ENCODE measurements at places on chromosomes 2 and 18.

- peak; percentile 63 for DNase-seq
Measured at GRCh38 chr2:171260471-171261424, 100.1 kb upstream of the TLK1 start.

GRCh38 chr2:64863097-64863820, 125.9 kb upstream of the SLC1A4 start:
- DNase-seq: no peak

GRCh38 chr2:102004581-102004980, 12.8 kb downstream of the IL1R2 start:
- no peak for DNase-seq

- no peak for DNase-seq
Measured at GRCh38 chr2:134976074-134976702, 57.6 kb downstream of the CCNT2 start.

GRCh38 chr2:55047677-55048299, 2.5 kb downstream of the RTN4 start:
- no peak for DNase-seq

- no peak for DNase-seq
Measured at GRCh38 chr18:49123431-49123830, 172.7 kb upstream of the SMAD7 start.

DNA sequence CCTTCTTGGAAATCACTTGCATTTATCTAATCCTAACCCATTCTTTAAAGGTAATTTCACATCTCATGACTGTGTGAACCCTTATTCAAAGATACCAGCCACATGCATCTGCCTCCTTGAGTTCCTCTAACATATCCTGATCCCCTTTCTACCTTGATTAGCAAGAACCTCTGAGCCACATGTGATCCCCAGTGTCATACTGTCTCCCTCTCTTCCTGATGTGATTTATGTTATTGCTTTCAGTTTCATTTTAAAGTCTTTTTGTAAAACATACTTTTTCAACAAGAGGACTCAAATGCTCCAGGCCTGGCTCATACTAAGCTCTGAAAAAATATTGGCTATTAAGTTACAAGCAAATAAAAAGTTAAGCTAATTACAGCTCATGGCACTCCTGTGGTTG, 470.1 kb downstream of the DLGAP1 start:
- DNase-seq: no peak

DNA sequence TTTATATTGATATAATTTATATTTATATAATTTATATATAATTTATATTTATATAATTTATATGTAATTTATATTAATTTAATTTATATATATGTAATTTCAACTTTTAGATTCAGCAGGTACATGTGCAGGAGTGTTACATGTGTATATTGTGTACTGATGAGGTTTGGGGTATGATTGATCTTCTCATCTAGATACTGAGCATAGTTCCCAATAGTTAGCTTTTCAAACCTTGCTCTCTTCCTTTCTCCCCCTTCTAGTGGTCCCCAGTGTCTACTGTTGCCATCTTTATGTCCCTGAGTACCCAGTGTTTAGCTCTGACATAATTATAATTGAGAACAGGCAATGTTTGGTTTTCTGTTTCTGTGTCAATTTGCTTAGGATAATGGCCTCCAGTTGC, 1335.3 kb upstream of the CDH2 start:
- no peak for DNase-seq

GRCh38 chr2:96864343-96865091, 5.4 kb downstream of the SEMA4C start:
- DNase-seq: no peak

- no peak for DNase-seq
Measured at GRCh38 chr2:24328010-24328409, 32.3 kb downstream of the ITSN2 start.

GRCh38 chr2:53403792-53404413, 363.7 kb upstream of the CHAC2 start:
- no peak for DNase-seq

DNA sequence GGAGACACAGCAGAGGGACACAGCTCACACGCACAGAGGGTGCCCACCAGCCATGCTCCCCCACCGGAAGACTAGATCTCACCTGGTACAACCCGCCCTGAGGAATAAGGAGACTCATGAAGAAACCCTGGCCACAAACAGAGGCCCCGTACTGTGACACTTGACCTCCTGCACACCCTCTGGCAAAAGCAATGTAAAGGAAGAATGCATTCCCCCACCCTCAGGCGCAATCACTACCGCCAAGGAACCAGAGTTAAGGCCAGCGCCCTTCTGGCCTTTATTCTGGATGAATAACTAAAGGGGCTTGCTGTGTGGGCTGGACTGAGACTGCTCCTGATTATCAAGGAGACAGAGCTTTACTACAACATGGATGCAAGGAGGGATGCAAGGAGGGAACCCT, 509.2 kb upstream of the SPHKAP start:
- no peak for DNase-seq

DNA sequence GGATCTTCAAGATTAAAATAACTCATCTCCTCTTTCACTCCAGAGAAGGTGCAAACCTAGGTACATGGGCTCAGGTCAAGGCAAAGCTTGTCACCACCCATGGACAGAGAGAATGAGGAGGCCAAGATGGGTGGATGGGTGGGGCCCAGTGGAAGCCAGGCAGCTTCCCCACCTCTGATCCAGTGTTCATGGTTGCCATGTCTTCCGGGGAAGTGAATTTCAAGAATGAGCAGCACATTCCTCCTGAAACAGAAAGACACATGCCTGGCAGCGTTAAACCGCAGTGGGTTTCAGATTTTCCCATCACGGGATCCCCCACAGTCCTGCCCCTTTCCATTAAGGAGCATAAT, 301.7 kb downstream of the EIPR1 start:
- no peak for DNase-seq

- no peak for DNase-seq
Measured at GRCh38 chr18:56165601-56166355, 472.6 kb downstream of the TXNL1 start.

- DNase-seq: no peak
Measured at GRCh38 chr2:198187841-198188240, 383.4 kb downstream of the PLCL1 start.

- no peak for DNase-seq
Measured at GRCh38 chr2:233656443-233656842, 15.3 kb upstream of the UGT1A9 start.

- DNase-seq: no peak
Measured at GRCh38 chr2:216987252-216987821, 127.5 kb upstream of the TNP1 start.

- DNase-seq: no peak
Measured at GRCh38 chr2:227079726-227080125, 84.3 kb downstream of the COL4A4 start.

GRCh38 chr2:123521854-123522253, 503.2 kb upstream of the CNTNAP5 start:
- DNase-seq: no peak

GRCh38 chr2:62831729-62832128, 126.2 kb downstream of the EHBP1 start:
- no peak for DNase-seq

GRCh38 chr2:157471078-157471477, 27.2 kb upstream of the CYTIP start:
- DNase-seq: no peak

- DNase-seq: no peak
Measured at GRCh38 chr2:161972866-161973265, 101.1 kb downstream of the DPP4 start.

- DNase-seq: no peak
Measured at GRCh38 chr2:46704593-46704992, 211.0 kb downstream of the MCFD2 start.

GRCh38 chr2:172193331-172194089, 90.8 kb upstream of the DLX2 start:
- no peak for DNase-seq

DNA sequence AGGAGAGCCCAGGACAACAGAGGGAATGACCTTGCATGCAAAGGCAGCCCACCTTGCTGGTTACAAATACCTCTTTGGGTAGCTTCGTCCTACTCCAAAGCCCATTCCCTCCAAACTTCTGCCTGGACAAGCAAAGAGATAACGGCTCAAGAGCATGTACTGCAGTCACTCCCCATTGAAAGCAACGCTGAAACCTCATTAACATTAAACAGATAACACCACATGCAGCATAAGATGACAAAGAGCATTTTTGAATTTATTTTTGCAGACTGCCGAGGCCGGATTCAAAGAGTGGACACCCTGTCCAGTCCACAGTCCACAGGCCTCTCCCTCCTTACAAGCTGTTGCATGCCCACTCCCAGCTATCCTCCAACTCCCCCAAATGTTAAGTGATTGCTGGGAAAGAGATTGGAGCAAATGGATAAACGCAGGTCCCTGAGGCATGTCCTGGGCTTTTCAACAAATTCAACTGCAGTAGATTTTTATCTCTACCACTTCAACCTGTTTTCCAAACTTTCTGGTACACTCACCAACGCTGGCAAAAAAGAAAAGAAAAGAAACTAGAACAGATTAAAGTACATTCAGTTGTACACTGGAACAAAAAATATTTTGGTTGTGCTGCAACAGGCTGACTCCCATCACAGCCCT, 40.1 kb downstream of the MREG start:
- no peak for DNase-seq

DNA sequence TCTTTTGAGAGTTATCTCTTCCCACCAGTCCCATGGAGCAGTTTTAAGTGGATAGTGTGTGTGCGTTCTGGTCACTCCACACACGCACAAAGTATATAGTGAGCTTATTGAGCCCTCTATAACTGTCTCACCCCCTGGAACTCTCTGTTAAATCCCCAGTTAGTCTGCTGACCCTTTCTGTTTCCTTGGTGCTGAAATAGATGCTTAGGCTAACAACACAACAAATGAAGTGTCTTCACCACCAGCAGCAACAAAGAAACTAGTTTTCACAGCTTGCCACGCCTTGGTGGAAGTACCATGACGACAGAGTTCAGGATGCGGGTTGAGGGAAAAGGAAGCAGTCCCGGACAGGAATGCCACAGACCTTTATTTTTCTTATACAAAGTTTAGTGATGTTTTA, 203.5 kb upstream of the TMEFF2 start:
- no peak for DNase-seq

DNA sequence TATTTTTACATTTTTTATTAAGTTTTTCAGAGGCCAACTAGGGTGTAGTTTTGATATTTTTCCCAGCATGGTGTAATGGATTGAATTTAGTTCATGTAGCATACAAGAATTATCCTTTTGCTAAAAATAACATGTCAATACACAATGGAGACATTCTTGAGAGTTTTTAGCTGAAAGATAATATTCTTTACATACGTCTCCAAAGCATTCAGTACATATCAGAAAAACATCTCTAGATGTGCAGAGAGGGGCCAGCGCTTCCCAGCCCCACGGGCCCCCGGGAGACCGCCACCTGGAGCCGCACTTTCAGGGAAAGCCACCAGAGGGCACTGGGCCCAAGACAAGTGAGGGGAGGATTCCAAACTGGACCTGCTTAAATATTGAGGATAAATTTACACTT, 499.4 kb downstream of the GALR1 start:
- peak; percentile 21 for DNase-seq

DNA sequence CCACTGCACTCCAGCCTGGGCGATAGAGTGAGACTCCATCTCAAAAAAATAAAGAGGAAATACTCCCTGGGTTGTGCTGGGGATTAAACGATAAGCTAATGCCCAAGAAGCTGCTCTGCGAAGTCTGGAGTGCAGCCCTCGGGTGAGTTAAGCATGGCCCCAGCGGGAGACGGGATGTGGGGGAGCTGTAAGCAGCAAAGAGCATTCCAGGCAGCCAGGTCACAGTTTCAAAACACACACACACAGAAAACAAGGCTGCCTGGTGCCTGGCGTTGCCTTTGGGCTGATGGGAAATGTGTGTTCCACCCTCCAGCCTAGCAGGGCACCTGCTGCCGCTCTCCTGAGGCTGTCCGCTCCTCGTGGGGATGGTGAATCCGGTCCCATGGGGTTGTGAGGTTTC, 24.1 kb downstream of the ODC1 start:
- DNase-seq: no peak

DNA sequence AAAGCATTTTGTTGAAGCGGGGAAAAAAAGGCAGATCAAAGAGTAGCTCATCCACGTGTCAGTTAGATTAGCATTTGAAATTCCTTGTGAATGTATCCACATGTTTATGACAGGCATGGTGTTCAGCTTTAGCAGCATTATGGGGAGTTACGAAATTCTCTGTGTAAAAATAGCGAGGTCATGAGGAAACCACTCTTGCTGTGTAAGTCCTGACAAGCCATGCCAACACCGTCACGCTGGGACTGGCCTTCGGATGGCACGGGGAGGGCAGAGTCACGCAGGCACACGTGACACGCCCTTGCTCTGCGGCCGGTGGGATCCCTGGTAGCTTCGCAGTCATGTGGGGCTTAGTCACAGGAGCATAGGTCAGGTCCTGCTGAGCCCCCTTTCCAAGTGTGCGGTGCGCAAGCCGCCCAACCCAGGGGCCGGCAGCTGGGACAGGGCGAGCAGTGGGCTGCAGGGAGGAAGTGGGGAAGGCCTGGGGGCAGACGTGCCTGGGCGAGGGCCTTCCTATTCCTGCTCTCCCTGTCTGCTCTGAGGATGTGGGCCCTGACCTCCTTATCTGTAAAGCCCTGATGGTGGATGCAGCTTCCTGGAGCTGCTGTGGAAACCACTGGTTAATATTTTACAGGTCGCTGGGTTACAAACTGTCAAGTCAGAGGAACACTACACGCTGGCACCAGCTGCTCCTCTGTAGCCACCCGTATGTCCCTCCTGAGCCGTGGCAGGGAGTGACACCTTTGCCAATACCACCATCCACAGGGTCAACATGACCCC, 18.0 kb downstream of the MBP start:
- peak; percentile 38 for DNase-seq

DNA sequence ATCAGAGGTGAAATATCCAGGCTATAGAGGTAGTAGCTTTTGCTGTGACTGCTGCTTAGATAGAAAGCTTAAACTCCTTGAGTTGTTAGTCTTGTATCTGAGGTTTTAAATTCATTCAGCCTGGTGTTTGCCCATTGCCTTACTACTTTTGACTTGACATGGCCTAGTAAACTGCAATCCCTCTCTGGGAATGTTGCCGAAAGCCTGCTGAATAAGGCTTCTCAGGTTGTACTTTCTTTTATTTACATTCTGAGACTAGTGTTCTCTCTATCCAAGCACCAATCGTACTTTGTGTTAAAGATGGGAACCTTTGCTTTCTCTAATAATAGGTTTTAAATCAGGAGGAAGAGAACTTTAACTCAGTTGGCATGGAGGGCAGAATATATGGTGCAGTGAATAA, 357.6 kb upstream of the CWC22 start:
- no peak for DNase-seq

- DNase-seq: no peak
Measured at GRCh38 chr18:68472701-68473295, 242.1 kb downstream of the TMX3 start.

- DNase-seq: no peak
Measured at GRCh38 chr18:44909191-44909719, 228.6 kb downstream of the SETBP1 start.

- DNase-seq: no peak
Measured at GRCh38 chr2:236633219-236633570, 63.6 kb downstream of the ACKR3 start.

All from stimulated activated CD4-positive, alpha-beta T cell treated with anti-CD3 and anti-CD28 coated beads, Interleukin-15, amount 100 ng/mL, for 24 hours (primary cell).